ENCODE measurements at places on chromosomes 16 and 17.

GRCh38 chr17:43578699-43579565 lies 32.8 kb upstream of the ETV4 start:
- DNase-seq: peak; percentile 38

- DNase-seq: peak; percentile 44
Observed at GRCh38 chr16:2154533-2155090, 970 bp upstream of the TRAF7 start.

- no peak for DNase-seq
Observed at GRCh38 chr16:49443576-49443975, 70.0 kb downstream of the C16orf78 start.

DNA sequence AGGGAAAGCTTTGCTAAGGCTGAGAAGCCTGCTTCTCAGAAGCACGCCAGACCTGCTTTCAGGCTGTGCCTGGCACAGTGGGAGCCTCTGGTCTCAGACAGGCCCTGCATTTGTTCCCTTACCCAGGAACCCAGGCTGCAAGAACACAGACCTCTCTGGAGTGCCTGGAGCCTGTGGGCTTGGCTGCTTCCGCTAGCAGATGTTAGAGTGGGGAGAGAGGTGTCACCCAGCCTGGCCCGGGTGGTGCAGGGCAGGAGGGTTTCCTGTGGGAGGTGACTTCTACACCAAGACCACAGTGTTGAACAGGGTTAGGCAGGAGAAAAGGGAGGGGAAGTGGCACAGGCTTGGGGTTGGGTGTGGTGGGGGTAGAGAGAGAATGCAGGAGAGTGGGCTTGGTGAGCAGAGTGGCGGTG lies 35.8 kb upstream of the ADGRG1 start:
- peak; percentile 91 for DNase-seq

GRCh38 chr16:53600126-53600525 lies 97.1 kb upstream of the AKTIP start:
- no peak for DNase-seq

DNA sequence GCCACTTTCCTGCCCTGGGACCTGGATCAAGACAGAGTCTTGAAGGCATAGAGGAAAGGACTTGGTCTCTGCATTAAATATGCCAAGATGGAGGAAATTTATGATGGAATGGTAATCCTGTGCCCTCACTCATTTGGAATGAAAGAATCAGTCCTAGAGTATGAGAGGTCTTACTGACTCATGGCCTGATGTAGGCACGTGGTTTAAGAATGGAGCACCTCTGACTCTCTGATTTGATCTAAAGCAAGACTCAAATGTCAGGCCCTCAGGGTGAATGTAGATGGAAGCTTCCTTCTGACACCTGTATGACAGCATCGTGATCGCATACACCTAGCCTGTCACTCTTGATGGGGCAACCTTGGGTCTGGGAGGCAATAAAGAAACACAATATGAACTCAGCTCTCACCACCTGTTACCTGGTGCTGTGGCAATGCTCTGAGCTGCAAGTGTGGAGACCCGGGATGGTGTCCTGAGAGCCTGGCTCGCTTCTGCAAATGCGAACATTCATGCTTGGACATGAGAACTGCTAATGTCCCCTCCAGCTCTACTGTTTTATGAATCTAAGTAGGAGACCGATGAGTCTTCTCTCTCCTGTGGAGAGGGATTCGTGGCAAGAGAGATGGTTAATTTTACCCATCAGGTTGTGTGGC lies 229.9 kb downstream of the ABCC12 start:
- no peak for DNase-seq

DNA sequence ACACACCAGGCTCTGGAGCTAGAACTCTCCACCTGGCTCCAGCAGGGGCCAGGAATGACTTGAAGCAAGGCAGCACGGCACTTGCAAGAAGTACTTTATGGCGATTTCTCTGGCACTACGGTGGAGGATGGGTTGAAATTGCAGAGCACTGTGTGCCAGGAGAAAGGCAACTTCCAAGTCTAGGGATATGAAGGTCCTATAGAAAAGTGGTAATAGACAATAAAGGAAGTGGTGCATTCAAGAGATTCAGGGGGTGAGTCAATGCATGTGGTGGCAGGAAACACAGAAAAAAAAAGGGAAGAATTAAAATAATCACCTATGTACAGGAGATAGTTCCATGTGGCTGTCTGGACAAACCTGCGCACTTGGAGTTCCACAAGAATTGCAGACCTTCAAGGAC lies 240.3 kb upstream of the DYNLRB2 start:
- no peak for DNase-seq

GRCh38 chr16:19382084-19382801 lies 35.4 kb upstream of the TMC5 start:
- no peak for DNase-seq

DNA sequence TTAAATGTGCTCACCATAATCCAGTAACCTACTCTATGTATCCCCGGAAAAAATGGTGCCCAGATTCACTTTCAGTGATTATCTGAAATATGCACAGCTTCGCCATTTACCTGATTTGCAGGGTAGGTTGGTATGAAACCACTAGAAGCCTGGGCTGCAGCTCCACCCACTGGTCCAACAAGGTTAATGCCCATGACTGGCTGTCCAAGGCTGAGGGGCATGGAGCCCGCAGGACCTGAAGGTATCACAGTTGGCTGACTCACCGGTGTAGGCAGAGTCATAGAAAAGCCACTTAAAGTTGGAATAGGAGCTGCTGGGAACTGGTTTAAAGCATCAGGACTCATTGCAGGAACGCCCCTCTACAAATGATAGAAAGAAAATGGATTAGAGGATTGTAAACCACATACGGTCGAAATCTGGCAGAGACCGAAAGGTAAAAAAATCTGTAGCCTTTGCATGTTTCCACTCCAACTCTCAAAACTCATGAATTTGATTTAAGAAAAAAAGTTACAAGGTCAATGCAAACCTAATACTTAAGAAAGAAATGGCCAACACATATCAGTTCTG lies 38.6 kb downstream of the SYNRG start:
- DNase-seq: peak; percentile 34

- no peak for DNase-seq
Observed at GRCh38 chr16:87829622-87829980, 39.7 kb downstream of the SLC7A5 start.

GRCh38 chr17:32523827-32524552 lies 37.2 kb downstream of the CDK5R1 start:
- DNase-seq: peak; percentile 39

DNA sequence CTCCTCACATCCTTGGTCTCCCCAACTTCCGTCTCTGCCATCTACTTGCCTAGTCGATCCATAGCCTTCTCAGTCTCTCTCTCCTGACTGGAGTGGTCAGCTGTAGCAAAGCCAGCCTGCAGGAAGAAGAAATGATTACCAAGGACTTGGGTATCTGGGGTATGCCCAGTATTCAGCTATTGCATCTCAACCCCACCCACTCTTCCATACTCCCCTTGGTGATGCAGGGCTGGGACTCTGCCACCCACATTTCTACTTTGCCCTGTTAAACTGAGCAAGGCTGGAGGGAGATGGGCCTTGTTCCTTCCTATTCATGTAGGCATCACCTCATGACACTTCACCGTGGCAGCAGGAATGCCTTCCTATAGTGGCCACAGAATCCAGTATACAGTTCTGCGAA lies 2.3 kb downstream of the COPRS start:
- no peak for DNase-seq

GRCh38 chr16:28876973-28877654 lies 1.2 kb upstream of the ATP2A1 start:
- DNase-seq: no peak

- no peak for DNase-seq
Observed at GRCh38 chr17:74351552-74352210, 10.0 kb downstream of the BTBD17 start.

GRCh38 chr16:57032931-57033330 lies 43.6 kb downstream of the NLRC5 start:
- DNase-seq: no peak

DNA sequence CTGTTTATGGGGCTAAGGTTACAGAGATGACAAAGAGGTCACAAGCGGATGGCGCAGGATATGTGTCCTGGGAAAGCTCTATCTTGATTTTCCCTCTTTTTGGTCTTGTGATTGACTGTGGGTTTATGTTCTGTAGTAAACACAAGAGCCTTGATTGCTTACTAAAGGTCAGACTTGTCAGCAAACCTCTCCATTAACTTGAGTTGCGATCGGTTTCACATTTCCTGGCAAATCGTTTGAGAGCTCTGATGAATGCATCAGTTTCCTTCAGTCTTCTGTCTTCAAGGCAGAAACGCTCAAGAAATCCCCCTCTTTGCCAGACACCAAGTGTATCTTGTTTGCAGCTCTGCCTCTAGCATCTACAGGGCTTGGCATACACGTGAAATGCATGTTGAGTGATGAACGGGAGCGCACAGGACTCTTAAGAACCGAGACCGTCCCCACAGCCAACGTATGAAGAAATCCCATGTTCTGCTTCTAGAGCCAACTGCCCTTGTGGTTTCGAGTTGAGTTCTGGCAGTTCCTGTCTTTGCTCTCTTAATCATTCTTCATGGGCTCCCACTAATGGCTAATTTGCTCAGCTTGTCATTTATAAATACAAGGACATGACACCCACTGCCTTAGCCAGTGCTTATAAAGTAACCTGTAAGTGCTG lies 143.3 kb downstream of the PITPNC1 start:
- no peak for DNase-seq

- DNase-seq: no peak
Observed at GRCh38 chr16:73915140-73915539, 381.5 kb upstream of the PSMD7 start.

- DNase-seq: no peak
Observed at GRCh38 chr16:27691721-27692120, 141.8 kb downstream of the KATNIP start.

DNA sequence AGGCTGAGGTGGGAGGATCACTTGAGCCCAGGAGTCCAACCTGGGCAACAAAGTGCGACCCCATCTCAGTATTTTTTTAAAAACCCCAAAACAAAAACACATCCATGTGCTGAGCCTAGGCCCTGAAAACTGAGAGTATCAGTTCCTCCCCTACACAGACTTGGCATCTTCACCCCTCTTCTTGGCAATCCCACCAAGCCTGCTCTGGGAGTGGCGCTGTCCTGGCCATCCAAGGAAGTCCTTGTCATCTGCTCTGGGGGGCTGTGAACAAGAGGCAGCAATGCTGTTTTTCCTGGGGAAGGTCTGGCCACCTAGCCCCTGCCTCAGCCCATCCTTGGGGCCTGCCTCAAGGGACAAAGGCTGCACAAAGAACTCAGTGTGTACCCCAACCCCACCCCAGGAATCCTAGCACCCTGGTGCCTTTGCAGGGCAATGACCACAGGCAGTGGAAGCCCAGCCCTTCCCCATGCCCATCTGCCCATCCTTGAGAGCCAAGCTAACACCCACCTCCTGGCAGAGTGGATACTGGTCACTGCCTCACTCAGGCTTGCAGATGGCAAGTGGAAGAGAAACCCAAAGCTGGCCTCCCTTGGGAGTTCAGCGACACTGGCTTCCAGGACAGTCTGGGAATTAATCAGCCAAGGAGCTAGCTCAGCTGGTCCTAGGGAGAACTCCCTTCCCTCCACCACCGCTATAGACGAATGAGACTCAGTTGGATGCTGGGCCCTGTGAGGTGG lies 14.8 kb upstream of the GFOD2 start:
- DNase-seq: no peak

- DNase-seq: no peak
Observed at GRCh38 chr17:77492446-77493237, 351.9 kb downstream of the SEC14L1 start.

GRCh38 chr17:35555691-35556090 lies 4.9 kb downstream of the SLFN14 start:
- DNase-seq: no peak

DNA sequence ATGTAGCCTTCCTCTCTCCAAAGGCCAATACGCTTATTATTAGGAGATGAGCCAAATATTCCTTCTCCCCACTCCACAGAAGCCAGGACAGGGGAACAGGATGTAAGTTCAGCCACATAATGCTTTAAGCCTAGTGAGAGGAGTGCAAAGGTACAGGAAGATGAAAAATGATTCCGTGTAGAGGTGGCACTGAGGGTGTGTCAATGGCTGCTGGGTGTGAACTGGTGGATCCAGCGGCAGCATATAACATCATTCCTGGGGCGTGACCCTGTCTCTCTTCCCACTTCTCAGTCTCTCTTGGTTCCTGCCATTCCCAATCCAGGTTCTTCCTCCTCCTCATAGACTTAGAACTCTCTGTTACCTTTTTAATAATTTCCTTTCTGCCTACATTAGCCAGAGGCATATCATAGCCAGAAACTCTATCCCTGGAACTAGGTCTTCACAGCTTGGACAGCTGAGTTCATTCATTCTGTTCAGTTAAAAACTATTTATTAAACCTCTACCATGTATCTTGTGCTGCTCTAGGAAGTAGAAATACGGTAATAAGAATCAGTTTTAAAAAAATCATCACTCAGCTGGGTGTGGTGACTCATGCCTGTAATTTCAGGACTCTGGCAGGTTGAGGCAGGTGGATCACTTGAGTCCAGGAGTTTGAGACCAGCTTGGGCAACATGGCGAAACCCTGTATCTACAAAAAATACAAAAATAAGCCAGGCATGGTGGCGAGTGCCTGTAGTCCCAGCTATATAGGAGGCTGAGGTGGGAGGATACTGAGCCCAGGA lies 58.0 kb upstream of the FAM20A start:
- no peak for DNase-seq

GRCh38 chr16:57727610-57728009 lies 8.0 kb upstream of the KATNB1 start:
- no peak for DNase-seq

DNA sequence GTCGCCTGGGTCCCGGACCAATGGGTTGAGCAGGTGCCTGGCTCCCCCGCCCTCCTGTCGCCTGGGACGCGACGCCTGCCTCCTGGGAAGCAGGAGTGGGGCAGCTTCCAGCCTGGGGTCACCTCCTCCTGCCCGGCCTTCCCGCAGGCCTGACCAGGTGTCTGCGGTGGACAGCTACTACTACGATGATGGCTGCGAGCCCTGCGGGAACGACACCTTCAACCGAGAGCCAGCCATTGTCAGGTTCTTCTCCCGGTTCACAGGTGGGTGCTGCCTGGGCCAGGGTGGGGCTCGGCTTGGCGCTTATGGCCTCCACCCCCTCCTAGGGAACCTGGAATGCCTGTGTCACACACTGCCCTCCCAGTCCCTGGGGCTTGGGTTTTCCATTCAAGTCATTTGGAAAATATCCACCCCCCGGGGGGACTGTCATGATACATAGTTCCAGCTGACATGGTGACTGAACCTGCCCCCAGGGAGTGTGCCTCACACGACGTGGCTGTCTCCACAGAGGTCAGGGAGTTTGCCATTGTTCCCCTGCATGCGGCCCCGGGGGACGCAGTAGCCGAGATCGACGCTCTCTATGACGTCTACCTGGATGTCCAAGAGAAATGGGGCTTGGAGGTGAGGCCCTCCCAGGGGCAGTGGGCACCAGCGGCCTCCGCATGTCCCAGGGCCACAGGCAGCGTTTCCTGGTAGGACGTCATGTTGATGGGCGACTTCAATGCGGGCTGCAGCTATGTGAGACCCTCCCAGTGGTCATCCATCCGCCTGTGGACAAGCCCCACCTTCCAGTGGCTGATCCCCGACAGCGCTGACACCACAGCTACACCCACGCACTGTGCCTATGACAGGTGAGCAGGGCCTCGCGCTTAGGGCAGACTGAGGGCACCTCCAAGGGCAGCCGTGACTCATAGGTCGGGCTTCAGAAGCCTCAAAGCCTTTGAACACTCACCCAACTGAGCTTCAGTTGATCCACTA lies 2.3 kb downstream of the DNASE1 start:
- no peak for DNase-seq

GRCh38 chr17:30908717-30909420 lies 2.8 kb upstream of the TEFM start:
- DNase-seq: no peak

Measured in activated CD4-positive, alpha-beta memory T cell treated with anti-CD3 and anti-CD28 coated beads, Interleukin-2, amount 10 ng/mL, durations not matched to agents 7 days and 5 days (primary cell).